ENCODE measurements at places on chromosomes 2 and 18.

GRCh38 chr2:53220969-53221368, 546.6 kb upstream of the CHAC2 start:
- DNase-seq: no peak

DNA sequence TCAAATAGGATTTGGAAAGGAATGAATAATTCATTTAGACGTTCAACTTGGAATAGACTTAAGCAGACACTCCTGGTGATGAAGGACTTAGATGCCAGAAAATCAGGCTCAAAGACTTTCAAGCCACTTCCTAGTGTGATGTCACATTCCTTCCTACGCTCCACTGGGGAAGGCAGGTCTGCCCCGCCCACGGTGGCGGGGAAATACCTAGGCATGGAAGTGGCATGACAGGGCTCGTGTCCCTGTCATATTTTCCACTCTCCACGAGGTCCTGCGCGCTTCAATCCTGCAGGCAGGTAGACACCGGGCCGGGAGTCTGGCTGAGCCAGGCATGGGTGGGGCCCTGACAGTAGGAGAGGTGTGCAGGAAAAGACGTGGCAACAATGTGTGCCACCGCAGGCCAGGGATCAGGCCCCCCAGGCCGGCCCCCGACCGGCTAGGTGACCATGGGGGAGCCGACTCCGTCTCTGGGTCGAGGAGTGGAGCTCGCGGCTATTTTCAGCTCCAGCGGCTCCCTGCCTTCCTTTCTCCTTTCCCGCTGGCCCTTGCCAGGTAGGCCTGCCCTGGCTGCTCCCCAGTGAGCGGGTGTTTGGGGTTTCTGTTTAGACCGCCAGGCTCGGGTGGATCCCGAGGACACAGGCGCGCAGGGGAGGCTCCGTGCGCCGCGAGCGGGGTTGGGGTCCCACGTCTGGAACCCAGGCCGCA, at the start of gene IL1RL2:
TSS of gene IL1RL2 (plus strand) at position 233 of the 705 bp plus-strand sequence. CDS start 845 bp downstream, outside the sequence.
- no peak for DNase-seq

DNA sequence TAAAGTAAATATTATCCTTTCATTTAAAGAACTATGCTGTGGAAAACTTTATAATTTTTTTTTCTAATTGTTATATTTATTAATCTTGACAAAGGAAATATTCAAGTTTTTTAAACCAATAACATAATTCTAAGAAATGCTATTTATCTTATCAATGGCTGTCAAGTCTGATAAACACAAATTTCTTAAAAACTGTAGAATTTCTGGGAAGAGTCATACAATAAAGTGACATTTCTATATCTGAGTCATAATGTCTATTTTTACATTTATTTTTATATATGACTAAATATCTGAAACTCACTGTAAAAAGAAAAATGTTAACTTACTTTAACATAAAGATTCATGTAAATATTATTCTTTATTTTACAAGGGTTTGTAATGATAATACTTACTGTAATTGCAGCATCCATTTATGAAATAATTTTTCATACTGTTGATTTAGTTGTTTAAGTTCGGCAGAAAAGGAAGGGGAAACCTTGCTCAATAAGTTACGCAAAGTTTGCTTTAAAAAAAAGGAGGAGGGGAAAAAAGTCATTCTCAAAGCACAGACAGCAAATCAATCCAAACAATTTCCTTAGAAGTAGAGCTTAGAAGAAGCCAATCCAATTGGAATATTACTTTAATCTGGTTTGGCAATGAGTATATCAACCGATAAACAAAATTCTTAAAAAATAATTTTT, 32.4 kb downstream of the ORC2 start:
- no peak for DNase-seq

- DNase-seq: no peak
Observed at GRCh38 chr2:9574331-9574730, 18.7 kb upstream of the ADAM17 start.

GRCh38 chr2:225400546-225401400, 1.3 kb downstream of the NYAP2 start:
- no peak for DNase-seq

GRCh38 chr2:106523976-106524665, 37.0 kb downstream of the CD8B2 start:
- DNase-seq: no peak

DNA sequence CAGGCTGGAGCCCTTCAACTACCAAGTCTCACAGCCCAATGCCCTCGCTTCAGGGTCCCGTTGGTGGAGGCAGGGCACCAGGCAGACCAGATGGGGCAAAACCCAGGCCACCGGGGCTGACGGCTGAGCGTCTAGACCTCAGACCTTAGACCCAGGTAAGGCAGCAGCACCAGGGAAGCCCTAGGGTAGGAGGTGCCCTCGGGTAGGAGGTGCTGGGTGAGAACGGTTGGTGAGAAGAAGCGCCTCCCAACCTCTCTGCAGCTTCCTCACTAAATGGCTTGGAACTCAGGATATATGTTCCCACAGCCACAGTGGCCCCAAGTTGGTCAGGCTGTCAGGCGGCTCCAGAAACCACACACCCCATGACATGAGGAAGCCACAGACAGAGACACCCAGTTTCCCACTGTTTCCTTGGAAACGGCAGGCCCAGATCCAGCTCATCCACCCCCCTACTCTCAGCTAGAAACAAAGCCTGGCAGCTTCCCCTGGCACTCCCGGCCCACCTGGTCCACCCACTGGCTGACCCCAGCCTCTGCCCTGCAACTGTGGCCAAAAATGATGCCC, 13.1 kb upstream of the MLPH start:
- DNase-seq: no peak

GRCh38 chr18:13268158-13269012, 49.8 kb downstream of the LDLRAD4 start:
- DNase-seq: no peak

GRCh38 chr2:17578466-17578928, 38.0 kb downstream of the VSNL1 start:
- DNase-seq: no peak

DNA sequence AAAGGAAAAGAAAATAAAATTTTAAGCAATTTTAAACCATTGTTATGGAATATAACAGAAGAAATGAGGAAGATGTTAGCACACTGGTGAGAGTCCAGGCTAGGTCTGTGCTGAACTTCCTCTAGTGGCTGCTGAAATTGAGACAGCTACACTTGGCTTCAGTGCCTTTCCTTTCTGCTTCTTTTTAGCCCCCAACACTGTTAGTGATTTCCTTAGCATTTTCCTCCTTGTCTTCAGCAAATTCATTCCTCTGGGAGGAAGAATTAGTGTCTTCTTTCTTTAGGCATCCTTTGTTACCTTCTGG, 47.6 kb downstream of the ITGAV start:
- DNase-seq: no peak

- no peak for DNase-seq
Observed at GRCh38 chr2:31998731-31999383, 12.0 kb downstream of the MEMO1 start.

GRCh38 chr2:45008296-45009129, 739 bp downstream of the SIX2 start:
- no peak for DNase-seq

DNA sequence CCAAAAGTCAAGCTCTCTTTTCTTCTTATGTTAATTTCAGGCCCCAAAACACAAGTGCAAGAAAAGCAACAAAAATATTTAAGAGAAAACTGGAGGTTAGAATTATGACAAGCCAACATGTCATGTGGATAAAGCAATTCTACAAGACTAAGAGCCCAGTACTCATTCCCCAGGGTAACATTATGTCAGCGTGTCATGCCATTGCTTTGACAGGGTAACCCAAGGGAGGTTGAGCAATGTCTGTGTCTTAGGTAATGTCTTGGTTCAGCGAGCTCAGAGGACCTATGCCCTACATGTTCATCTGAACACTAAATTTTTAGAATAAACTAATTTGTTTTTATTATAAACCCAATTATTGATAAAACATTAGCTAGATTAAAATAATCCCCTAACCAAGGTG, 173.2 kb upstream of the ZNF804A start:
- no peak for DNase-seq

DNA sequence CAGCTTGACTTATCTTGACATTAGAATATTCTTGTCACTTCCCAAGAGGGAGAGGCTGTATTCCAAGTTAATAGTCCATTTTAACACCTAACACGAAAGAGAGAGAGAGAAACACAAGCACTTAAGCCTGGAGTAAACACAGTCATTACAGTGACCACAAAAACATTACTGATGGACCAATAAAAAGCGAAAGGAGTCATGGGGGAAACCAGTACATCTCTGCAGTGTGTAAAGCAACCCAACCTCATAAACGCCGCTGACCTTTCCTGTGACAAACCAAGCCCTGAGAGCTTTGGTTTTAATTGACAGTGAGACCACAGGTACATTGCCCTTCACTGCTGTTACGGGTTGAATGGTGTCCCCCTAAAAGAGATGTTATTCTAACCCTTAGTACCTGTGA, 78.3 kb downstream of the SMAD4 start:
- DNase-seq: no peak

- DNase-seq: no peak
Observed at GRCh38 chr2:205681401-205682238, 681 bp upstream of the NRP2 start.

GRCh38 chr2:69082430-69082997, 69.5 kb downstream of the ANTXR1 start:
- no peak for DNase-seq
